T-cell (primary cell): ENCODE measurements at places on chromosomes 5 and 9. TPM values are rescaled to one million over a fixed set of nuclear protein-coding genes. Genes with fewer than 3 reads are reported as not detected.

The ANKRD31 gene
- 1.3 TPM for total RNA-seq

- peak; percentile 81 for DNase-seq
Measured at GRCh38 chr9:98796364-98797101, at the start of gene ANKS6. Gene ANKS6, minus strand, starts transcription at chr9:98796555. Its CDS starts 64 bp downstream, at chr9:98796491.

DNA sequence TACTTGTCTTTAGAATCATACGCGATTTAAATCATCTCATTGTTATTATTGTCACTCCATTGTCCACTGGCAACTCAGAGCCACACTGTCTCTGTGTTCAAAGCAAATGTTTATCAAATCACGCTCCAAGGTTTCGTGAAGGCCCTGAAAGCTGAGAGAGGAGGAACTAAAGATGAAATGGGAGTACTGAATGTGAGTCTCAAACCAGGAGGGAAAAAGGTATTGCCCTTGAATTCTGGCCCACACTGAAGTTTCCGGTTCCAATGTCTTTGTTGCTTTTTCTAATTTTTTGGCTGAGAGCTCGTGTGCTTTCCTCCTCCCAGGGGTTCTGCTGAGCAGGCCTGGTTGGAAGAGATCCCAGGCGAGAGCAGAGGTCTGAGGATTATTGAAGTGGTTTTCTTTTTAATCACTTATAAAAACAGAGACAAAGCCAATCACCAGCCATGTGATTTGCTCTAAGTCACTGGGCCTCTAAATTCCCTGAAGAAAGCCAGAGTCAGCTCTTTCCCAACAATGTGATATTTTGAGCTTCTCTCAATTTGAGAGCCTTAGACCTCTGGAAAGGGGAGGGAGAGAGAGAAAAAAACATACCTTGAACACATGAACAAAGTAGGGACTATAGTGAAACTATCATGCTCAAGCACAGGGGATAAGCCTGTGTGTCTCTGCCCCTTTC lies 420.8 kb upstream of the GRAMD2B start:
- no peak for DNase-seq

DNA sequence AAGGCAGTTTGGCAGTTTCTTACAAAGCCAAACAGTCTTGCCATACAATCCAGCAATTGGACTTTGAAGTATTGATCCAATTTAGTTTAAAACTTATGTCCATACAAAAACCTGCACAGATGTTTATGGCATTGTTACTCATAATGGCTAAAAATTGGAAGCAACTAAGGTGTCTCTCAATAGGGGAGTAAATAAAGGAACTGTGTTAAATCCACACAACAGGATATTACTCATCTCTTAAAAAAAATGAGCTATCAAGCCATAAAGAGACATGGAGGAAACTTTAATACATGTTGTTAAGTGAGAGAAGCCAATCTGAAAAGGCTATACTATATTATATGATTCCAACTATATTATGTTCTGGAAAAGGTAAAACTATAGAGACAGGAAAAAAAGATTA lies 313.6 kb upstream of the CD180 start:
- no peak for DNase-seq

DNA sequence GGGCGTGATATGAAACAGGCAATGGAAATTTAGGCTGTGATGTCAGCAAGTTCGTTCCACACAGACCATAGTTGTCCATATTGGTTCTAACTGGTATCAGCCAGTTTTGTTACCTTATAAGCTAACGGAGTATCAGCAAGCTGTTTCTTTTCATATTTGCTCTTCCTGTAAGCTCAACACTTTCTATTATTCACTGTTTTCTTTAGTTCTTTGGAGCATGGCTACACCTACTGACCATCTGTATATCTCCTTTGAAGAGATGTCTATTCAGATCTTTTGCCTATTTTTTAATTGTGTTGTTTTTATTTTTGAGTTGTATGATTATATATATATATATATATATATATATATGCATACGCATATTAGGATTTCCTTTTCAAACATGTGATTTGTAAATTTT lies 1057.2 kb upstream of the CDH10 start:
- no peak for DNase-seq

The BRINP1 gene
- total RNA-seq = not detected

DNA sequence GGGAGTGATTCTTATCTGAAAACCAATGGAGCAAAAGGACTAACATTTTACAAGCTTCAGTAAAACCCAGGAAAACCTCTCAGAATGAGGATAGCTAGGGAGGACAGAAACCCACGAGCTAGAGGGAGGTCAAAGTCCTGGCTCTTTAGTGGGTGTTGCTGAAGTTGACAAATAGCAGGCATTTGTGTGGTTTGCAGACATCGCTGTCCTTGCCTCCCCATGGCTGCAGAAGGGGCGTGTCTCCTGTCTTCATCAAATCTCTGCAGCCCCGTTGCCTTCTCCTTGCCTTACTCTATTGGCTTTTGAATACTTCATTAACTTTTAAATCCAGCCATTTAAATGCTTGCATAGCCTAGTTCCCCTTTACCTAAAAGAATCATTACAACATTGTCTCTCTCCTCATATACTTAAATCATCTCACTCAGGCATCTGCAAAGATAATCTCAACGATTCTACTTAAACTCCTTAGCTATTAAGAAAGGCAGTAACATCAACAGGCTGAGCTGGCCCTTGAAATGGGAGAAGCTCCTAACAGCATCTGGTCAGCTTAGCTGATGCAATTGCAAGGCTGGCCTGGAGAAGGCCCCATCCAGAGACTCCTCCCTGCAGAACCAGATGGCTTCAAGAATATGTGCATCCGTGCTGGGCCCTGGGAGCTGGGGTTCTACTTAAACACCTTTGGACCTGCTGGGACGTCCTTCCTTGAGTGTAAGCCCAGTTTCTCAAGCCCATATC lies 152.8 kb upstream of the TAS2R1 start:
- no peak for DNase-seq

DNA sequence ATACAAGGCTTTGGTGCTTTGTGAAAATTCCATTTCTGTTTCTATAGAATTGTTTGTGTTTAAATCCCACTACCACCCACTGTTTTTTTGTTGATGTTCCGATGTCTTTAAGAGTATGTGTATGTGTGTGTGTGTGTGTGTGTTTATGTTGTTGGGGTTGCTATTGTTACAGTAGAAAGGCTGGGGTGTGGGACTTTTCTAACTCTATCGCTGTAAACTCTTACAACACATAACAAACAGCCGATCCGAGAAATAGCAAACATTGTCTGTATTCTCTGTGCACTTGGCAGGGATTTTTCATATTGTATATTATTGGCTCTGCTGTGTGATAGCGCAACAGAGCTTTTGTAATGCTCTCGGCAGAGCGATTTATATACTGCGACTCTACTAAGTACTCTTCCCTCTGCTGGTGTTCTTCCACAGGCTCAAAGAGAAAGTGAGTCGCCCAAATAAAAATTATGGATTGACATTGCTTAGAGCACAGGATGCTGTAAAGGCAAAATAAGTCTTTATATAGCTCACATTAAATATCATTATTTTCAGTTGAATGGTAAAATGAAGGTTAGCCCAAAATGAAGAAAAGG lies 492.2 kb upstream of the ARRDC3 start:
- DNase-seq = no peak

DNA sequence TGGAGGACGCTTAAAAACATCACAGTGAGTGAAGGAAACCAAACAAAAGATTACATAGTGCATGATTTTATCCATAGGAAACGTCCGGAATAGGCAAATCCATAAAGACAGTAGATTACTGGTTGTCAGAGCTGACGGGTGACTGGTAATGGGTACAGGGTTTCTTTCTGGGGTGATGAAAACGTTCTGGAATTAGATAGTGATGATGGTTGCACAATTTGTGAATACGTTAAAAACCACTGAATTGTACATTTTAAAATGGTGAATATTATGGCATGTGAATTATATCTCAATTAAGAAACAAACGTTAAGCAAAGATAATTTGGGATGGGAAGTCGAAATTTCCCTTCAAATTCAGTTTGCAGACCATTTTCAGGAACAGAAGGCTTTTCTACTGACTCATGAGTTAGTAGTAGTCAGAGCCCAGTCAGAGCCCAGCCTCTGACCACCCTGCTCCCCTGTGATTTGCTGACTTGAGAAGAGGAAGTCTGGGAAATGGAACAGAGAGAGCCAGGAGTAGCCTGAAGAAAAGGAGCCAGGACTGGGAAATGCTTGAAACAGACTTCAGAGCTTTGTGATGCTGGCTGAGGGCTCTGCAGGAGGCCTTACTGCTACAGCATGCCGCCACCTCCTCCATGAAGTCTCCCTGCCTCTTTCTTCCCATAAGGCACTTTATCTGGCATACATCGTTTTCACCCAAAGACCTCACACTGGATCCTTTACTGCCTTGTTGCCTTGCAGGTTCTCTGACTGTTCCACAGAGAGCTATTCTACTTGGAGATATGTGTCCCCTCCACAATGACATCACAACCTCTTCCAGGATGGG lies 46.4 kb upstream of the CTNNA1 start:
- no peak for DNase-seq

DNA sequence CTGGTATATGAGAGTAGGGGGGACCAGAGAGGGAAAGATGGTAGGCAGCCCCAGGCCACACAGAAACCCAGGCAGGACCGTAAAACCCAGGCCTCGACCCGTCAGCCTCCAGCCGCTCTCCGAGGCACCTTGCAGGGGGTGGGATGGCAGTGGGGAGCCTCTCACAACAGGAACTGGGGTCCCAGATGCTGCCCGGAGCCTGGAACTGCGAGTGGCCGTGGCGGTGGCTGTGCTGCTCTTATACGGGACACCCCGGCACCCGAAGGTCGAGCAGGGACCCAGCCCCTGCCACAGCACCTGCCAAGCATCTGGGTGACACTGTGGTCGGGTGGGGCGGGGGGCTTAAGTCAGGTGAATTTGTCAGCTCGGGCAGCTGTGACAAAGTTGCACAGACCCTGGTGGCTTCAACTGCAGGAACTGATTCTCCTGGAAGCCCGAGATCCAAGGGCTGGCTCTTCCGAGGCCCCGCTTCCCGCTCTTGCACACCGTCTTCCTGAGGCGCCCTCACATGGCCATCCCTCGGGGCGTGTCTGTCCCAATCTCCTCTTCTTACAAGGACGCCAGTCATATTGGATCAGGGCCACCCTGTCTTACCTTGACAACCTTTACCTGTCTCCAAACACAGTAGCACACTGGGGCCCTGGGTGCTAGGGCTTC lies 47.6 kb upstream of the EGFL7 start:
- no peak for DNase-seq

- DNase-seq = no peak
Measured at GRCh38 chr9:127113191-127113972, 9.1 kb downstream of the ANGPTL2 start.

- DNase-seq = no peak
Measured at GRCh38 chr5:166102947-166103346, 2188.5 kb upstream of the WWC1 start.

DNA sequence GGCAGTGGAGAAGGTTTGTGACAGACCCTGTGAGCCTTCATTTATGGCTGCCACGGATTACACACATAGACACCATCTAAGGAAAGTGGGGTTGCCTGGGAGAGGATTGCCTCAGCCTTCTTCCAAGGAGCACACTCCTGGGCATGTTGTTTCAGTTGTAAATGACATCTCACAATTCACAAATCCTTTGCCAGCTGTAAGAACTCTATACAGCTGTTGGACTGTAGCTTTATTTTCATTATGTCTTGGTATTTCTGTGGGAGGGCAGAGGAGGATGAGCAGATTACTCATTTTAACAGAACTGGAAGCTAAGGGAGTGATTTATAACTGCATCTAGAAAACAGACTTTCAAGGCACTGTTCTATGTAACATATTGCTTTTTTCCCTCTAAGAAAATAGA lies 25.6 kb downstream of the MELK start:
- DNase-seq = no peak

The CLIC3 gene
- 8.0 TPM for total RNA-seq

DNA sequence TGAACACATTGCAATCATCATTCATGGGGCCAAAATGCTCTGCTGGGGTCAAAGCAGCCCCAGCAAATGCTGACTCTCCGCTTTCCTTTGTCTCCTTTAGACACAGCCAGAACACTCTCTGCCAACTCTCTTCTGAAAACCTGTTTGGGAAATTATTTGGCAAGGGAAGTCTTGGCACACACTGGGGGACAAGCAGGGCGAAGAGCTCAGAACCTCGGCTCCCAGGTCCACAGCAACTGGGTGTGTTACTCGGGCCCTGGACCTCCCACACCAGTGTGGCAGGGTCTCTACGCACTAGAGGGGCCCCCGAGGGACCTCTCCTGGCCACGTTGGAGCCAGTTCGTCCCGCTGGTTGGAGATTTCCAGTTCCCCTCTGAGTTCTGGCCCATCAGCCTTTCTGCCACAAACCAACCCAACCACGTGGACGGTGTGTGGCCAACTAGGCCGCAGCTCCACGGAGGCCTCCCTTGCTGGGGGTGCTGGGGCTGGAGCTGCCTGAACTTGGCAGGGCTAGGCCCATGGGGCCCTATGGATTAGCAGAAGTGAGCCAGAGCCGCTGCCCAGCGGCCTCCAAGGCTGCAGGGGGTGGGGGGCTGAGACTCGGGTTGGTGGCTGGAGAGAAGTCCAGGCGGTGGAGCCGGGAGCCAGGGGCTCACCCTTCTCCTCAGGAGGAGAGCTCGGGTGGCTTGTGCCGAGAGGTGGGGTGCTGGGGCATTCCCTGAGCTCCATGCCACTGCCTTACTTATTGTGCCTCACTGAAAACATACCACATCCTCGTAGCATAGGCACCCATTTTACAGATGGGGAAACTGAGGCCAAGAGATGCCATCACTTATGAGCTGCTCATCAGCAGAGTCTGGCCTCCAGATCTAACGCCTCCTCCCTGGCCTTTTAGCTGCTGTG lies 46.8 kb upstream of the RNU6ATAC start:
- DNase-seq = no peak

The PRKAA1 gene
- 112 TPM for total RNA-seq

- no peak for DNase-seq
Measured at GRCh38 chr9:83259558-83259957, 196.6 kb upstream of the RASEF start.

The CTSV gene
- total RNA-seq = not detected

The C5orf58 gene
- not detected for total RNA-seq

The NPM1 gene
- 1,150 TPM for total RNA-seq

The CYLC2 gene
- not detected for total RNA-seq

The LCP2 gene
- 374 TPM for total RNA-seq

The PCDHB2 gene
- total RNA-seq = 1.4 TPM

The GPSM1 gene
- total RNA-seq = 9.5 TPM

- no peak for DNase-seq
Measured at GRCh38 chr5:1468247-1468612, 23.0 kb upstream of the SLC6A3 start.

GRCh38 chr5:106401561-106401960 lies 1269.2 kb downstream of the EFNA5 start:
- DNase-seq = no peak

The PCDHGB6 gene
- 0.41 TPM for total RNA-seq

- DNase-seq = no peak
Measured at GRCh38 chr5:112594095-112594850, 143.4 kb upstream of the APC start.

DNA sequence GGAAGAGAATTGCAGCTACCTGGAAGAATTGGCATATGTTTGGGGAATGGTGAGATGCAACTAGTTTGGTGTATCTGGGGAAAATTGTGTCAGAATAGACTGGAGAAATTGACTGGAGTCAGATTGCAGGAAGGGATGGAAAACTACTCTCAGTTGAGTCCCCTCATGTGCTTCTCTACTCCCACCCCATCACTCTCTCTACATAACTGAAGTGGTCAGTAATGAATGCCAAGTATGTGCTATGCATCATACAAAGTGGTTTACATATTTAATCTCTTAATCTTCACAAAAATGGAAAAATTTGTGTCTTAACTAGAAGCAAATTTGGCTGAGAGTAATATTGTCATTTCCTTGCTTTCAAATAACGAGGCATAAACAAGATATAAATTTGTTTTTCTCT lies 146.4 kb upstream of the TNC start:
- no peak for DNase-seq

The PRDM9 gene
- total RNA-seq = not detected

- no peak for DNase-seq
Measured at GRCh38 chr5:10573487-10574145, 9.7 kb downstream of the ANKRD33B start.

- no peak for DNase-seq
Measured at GRCh38 chr5:83549674-83550073, 78.1 kb downstream of the VCAN start.

The SLC26A2 gene
- total RNA-seq = 10.0 TPM
